GM23248 (cell line): ENCODE measurements at places on chromosomes 16 and 17. TPM values are rescaled to one million over a fixed set of nuclear protein-coding genes. Genes with fewer than 3 reads are reported as not detected.

The PRR35 gene
- not detected in 2 replicates for total RNA-seq

GRCh38 chr16:65757064-65757463, 609.4 kb upstream of the CDH5 start:
- no peak overlapping the region for H3K4me3 ChIP-seq
- peaks cover 6% of the 10 kb centered on the region for H3K27me3 ChIP-seq
- H3K27ac ChIP-seq: no peak overlapping the region
- no peak for DNase-seq
- H3K4me1 ChIP-seq: no peaks in the 10 kb centered on the region

DNA sequence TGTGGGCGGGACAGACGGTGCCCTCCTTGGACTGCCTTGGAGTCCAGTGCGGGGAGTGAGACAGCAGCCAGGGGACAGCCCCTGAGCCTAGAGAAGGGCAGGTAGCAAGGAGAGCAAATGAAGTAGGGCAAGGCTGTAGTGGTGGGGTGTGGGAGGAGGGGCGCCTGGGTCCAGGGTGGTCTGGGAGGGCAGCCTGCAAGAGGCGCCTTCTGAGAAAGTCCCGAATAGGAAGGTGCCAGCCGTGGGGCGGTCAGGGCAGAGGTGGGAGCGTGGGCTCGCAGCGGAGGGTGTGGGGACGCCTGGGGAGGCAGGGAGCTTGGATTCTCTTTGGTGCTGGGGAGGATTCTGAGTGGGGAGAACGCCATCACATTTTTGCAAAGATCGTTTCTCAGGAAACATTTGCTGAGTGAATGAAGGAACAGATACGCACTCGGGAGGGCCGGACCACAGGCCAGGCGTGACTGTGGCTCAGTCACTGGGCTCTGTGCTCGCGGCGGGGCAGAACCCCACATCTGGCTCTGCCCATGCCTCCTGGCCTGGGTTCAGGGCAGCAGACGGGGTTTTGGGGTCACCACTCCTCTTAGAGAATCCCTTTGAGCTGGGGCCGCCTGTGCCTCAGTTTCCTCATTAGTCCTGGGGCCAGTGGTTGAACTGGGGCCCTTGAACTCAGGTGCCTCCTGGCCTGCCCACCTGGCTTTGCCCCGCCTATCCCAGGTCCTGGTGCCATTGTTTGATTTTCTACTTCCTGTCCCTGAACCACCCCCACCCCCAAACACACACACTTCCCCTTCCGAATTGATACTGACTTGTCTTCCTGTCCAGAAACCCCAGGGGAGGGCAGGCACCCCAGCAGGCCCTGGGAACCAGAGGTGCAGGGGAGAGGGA, 4.2 kb downstream of the SNN start:
- DNase-seq: no peak
- no peak overlapping the region for H3K27ac ChIP-seq
- H3K27me3 ChIP-seq: no peaks in the 10 kb centered on the region
- H3K36me3 ChIP-seq: no peaks in the 10 kb centered on the region
- H3K4me3 ChIP-seq: no peak overlapping the region

DNA sequence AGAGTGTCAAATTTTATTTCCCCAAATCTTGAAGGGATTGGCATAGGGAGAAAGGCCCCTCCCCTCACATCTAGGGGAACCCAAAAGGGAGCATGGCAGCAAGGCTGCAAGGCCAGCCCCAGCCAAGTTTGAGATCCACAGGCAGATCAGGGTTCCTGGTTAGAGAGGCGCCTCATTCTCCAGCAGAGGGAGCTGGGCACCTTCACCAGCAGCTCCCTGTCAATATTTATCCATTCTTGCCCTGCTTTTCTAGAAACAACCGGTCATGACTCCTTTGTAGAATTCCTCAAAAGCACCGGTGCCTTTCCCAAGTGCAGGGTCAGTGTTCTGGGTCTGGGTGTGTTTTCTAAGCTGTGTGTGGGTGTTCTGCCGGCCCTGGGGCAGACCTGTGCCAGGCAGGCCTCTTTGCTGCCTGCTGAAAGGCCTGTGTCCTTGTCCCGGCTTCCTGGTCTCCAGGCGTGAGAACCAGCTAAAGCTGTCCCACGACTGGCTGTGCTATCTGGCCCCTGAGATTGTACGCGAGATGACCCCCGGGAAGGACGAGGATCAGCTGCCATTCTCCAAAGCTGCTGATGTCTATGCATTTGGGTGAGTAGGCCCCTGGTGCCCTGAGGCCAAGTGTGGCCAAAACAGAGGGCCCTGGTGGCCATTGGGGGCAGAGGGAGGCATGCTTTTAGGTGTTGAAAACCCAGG, 21.2 kb upstream of the LGALS9 start:
- no peaks in the 10 kb centered on the region for H3K36me3 ChIP-seq
- H3K27ac ChIP-seq: no peak overlapping the region
- H3K4me3 ChIP-seq: no peak overlapping the region

DNA sequence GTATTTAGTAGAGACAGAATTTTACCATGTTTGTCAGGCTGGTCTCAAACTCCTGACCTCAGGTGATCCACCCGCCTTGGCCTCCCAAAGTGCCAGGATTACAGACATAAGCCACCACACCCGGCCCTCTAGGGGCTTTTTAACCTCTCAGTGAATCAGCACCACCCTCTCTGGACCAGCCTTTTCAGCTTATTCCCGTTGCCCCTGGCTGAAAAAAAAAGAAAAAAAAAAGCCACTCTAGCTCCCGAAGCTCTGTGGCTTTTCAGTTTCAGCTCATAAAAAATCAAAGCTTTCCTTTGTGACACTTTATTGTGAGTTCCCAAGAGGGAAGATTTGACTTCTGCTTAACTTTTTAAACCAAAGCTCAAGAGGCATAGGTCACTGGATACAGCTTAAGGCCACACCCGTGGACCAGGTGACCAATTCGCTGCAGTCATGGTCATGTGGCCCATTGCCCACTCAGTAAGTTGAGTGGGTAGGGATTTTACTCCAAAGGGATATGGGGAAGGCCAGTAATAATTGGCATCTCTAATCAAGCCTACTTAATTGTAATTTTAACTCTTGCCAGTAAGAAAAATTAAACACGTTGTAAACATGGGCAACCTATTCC, 46.6 kb upstream of the MED13 start:
- no peak overlapping the region for H3K4me3 ChIP-seq
- no peaks in the 10 kb centered on the region for H3K36me3 ChIP-seq
- H3K27me3 ChIP-seq: peaks cover 6% of the 10 kb centered on the region; the same call in 1 of the 2 replicates
- H3K27ac ChIP-seq: no peak overlapping the region
- no peaks in the 10 kb centered on the region for H3K4me1 ChIP-seq

The ALOX12B gene
- total RNA-seq: not detected in 2 replicates

GRCh38 chr16:23101012-23101550, 48.2 kb downstream of the USP31 start:
- no peaks in the 10 kb centered on the region for H3K36me3 ChIP-seq
- no peaks in the 10 kb centered on the region for H3K4me1 ChIP-seq
- no peaks in the 10 kb centered on the region for H3K27me3 ChIP-seq
- no peak overlapping the region for H3K4me3 ChIP-seq

The DNASE1L2 gene
- total RNA-seq: 0.13 TPM in 1 of 2 replicates, not detected in the other

GRCh38 chr17:80755650-80756405, 211.2 kb downstream of the RPTOR start:
- H3K27ac ChIP-seq: no peak overlapping the region
- 0 out of 2 replicates have a peak, but pooled peaks cover 3% of the 10 kb centered on the region for H3K36me3 ChIP-seq
- DNase-seq: peak; percentile 18
- H3K27me3 ChIP-seq: no peaks in the 10 kb centered on the region

DNA sequence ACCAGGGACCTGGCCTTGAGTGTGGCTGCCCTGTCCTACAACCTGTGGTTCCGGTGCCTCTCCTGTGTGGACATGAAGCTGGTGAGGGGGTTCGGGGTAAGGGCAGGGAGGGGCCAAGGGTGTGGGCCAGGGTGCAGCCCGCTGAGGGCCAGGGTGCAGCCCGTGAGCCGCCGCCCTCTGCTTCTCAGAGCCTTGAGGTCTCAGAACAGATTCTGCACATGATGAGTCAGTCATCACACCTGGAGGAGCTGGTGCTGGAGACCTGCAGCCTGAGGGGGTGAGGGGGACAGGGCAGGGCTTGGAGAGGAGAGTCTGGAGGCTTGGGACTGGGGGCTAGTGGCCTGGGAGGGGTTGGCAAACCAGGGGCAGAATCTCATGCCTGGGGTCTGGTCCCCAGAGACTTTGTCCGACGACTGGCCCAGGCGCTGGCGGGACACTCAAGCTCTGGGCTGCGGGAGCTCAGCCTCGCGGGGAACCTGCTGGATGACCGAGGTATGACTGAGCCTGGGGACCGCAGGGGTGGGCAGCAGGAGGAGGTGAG, 2.2 kb downstream of the CARMIL2 start:
- 0 out of 2 replicates have a peak, but pooled peaks cover 3% of the 10 kb centered on the region for H3K4me1 ChIP-seq
- H3K36me3 ChIP-seq: no peaks in the 10 kb centered on the region
- no peak for DNase-seq
- peaks cover 42% of the 10 kb centered on the region for H3K27me3 ChIP-seq

- no peak overlapping the region for H3K4me3 ChIP-seq
- H3K27ac ChIP-seq: peak overlapping the region; percentile 46; the same call in 1 of the 2 replicates
- peak; percentile 75 for DNase-seq
- 0 out of 2 replicates have a peak, but pooled peaks cover 11% of the 10 kb centered on the region for H3K36me3 ChIP-seq
- H3K27me3 ChIP-seq: no peaks in the 10 kb centered on the region
Measured at GRCh38 chr17:46733837-46734475, 84.5 kb downstream of the WNT3 start.

DNA sequence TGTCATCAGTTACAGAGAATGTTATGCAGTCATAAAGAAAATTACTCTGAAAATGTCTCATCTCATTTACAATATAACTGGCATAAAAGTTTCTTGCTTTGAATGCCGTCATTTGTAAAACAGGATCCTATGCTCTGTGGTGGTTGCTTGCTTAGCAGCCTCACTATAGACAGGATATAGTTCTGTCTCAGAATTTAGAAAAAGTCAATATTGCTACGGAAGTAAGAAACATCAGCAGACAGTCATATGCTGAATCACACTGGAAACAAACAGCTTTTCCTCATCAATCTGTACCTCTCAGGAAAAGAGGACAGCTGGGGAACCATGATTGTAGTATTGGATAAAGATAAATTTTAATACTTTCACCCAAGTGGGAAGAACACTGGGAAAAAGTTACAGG, 105.5 kb downstream of the MYO1D start:
- H3K36me3 ChIP-seq: peaks cover 18% of the 10 kb centered on the region
- peak; percentile 37 for DNase-seq
- no peaks in the 10 kb centered on the region for H3K4me1 ChIP-seq
- H3K27me3 ChIP-seq: no peaks in the 10 kb centered on the region
- H3K4me3 ChIP-seq: no peak overlapping the region

DNA sequence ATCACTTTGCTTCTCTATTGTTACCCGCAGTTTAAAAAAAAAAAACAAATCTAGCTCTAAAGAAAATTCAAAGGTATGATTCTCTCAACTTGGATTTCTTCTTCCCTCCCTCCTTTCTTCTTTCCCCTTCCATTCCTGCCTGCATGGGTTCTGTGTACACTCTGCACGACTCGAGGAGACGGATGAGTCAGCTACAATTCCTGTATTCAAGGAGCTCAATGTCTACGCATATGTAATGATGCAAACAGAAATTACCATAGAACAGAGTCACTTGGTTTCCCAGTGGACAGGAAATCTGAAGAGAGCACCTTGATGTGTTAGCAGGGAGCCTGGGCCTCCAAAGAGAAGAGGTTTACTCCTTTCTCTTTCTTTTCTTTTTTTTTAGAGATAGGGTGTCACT, 92.3 kb downstream of the VPS53 start:
- no peak overlapping the region for H3K4me3 ChIP-seq
- no peaks in the 10 kb centered on the region for H3K4me1 ChIP-seq
- peaks cover 18% of the 10 kb centered on the region; the same call in 1 of the 2 replicates for H3K36me3 ChIP-seq

GRCh38 chr17:27244491-27245223, 49.3 kb upstream of the WSB1 start:
- DNase-seq: peak; percentile 94
- H3K4me3 ChIP-seq: peak overlapping the region; percentile 70
- H3K27me3 ChIP-seq: no peaks in the 10 kb centered on the region
- peaks cover 20% of the 10 kb centered on the region for H3K4me1 ChIP-seq
- H3K27ac ChIP-seq: peak overlapping the region; percentile 94

The ZNF771 gene
- total RNA-seq: 17.6 and 33.1 TPM in 2 replicates

- H3K27ac ChIP-seq: no peak overlapping the region
- no peaks in the 10 kb centered on the region for H3K4me1 ChIP-seq
- peaks cover 12% of the 10 kb centered on the region for H3K27me3 ChIP-seq
- no peak overlapping the region for H3K4me3 ChIP-seq
- no peaks in the 10 kb centered on the region for H3K36me3 ChIP-seq
- DNase-seq: no peak
Measured at GRCh38 chr17:7732981-7733539, 15.5 kb downstream of the DNAH2 start.

DNA sequence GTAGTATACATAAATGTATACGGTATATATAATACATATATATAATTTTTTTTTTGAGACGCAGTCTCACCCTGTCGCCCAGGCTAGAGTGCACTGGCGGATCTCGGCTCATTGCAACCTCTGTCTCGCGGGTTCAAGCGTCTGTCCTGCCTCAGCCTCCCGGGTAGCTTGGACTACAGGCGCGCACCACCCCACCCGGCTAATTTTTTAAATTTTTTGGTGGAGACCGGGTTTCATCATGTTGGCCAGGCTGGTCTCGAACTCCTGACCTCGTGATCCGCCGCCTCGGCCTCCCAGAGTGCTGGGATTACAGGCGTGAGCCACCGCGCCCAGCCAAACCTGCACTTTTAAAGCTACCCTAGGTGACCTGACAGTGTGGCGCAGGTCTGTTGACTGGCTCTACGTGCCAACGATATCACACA, 745 bp downstream of the PAM16 start:
- H3K4me1 ChIP-seq: peaks cover 19% of the 10 kb centered on the region
- no peak for DNase-seq
- H3K27me3 ChIP-seq: no peaks in the 10 kb centered on the region
- H3K4me3 ChIP-seq: peak overlapping the region; percentile 89

GRCh38 chr17:17069849-17070248, 27.6 kb downstream of the MPRIP start:
- H3K27ac ChIP-seq: no peak overlapping the region
- H3K4me3 ChIP-seq: no peak overlapping the region
- H3K27me3 ChIP-seq: no peaks in the 10 kb centered on the region
- H3K36me3 ChIP-seq: peaks cover 9% of the 10 kb centered on the region; the same call in 1 of the 2 replicates
- no peak for DNase-seq

- no peak overlapping the region for H3K4me3 ChIP-seq
- peaks cover 4% of the 10 kb centered on the region; the same call in 1 of the 2 replicates for H3K36me3 ChIP-seq
- no peak overlapping the region for H3K27ac ChIP-seq
- no peak for DNase-seq
- H3K4me1 ChIP-seq: peaks cover 30% of the 10 kb centered on the region
- H3K27me3 ChIP-seq: no peaks in the 10 kb centered on the region
Measured at GRCh38 chr16:15975172-15975571, 25.8 kb downstream of the ABCC1 start.

DNA sequence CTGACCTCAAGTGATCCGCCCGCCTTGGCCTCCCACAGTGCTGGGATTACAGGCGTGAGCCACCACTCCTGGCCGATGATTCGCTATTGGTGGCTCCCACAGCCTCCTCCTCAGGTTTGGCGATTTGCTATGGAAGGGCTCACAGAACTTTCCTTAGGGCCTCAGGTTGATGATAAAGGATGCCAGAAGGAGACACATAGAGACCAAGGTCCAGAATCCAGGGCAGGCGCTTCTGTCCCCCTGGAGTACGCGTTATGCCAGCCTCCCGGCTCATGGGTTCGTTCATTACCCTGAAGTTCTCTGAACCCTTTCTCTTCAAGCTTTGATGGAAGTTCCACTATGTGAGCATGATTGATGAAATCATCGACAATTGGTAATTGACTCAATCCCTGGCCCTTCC, 19.9 kb downstream of the LGALS3BP start:
- H3K4me1 ChIP-seq: peaks cover 14% of the 10 kb centered on the region
- H3K27me3 ChIP-seq: no peaks in the 10 kb centered on the region
- no peak for DNase-seq
